ENCODE measurements at places on chromosomes 16 and 17.

DNA sequence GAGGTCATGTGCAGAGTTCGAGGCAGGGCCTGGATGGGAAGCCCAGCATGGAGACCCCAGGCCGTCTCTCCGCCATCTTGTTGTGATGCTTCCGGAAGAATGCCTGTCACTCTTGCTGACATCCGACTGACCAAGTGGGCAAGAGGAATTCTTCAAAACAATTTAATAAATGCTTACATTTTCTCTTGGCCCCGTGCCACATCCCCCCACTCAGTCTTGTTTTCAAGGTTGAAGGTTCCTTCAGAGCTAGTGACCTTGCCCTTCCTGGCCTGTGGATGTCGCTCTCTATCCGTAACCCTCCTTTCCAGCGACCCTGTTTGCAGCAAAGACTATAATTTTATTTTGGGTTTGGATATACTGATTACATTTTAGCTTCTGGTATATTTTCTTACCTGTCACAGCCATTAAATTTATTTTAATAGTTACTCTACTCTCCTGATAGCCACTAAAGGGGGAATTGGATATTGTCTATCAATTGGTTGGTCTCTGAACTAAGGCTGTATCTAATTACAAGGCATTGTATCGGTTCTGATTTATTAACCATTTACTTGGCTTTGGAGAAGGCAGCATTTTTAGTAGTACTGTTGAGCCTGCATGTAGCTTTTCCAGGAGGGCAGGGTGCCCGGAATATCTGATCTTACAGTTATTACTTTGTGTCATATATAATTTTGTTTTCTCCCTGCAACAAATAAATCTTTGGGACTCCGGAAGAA lies 264.5 kb downstream of the WWOX start:
- no peak for DNase-seq

DNA sequence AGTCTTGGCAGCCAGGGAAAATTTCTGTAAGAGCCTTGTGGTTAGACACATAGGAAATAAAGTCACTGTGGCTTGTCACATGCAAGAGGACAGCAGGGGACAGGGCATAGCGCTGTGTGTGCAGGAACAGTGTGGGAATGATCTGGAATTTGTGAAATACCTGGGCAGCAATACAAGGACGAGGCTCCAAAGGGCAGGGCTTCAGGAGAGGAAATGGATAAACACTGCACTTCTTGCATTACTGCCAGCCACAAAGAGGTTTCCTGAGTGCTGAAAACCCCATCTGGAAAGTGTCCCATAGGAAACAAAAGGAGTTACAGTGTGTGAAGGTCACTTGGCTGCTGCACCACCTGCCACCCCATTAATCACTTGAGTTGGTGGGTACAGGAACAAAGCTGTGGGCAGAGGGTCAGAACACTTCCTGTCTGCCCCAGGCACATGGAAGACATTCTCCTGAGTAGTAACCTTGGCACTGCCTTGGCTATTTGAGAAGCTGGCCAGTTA lies 12.1 kb upstream of the HP start:
- DNase-seq = peak; percentile 50

GRCh38 chr17:18241229-18241871 lies 15.9 kb downstream of the LLGL1 start:
- no peak for DNase-seq

DNA sequence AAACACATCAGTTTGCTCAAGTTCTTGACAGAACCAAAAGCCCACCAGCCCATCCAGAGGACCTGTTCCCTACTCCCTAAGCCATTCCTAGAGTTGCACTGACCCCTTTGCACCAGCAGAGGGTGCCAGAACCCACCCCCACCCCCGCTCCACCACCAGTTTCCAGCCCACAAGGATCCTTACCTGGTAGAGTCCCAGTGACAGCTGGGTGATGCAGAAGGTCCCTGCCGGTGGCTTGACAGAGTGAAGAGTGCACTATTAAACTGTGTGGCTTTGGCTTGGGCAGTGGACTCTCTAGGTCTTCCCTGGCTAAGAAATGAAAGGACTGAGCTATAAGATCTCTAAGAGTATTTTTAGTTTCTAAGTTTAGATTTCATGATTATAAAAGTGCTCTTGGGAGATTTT lies 73.3 kb upstream of the MTMR4 start:
- peak; percentile 77 for DNase-seq

- DNase-seq = no peak
Measured at GRCh38 chr16:86773354-86773715, 195.0 kb downstream of the FOXL1 start.

- no peak for DNase-seq
Measured at GRCh38 chr16:65667011-65667578, 545.2 kb upstream of the CDH11 start.

DNA sequence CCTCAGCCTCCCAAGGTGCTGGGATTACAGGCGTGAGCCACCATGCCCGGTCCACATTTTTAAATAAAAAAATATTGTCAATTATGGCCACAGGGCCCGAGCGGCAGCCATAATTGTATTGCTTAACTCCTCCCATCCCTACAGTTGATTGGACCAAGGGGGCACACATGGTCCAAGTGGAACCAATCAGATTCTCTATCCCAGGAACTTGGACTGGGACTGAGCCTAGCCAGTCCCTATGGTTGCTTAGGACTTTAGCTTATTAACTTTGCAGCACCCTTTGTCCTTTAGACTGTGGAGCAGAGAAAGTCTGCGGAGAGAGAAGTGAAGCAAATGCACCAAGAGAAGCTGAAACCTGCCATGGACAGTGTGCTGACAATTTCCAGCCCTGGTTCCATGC lies 5.5 kb upstream of the RDM1 start:
- no peak for DNase-seq

- DNase-seq = no peak
Measured at GRCh38 chr16:73390936-73391335, 343.0 kb upstream of the ZFHX3 start.

DNA sequence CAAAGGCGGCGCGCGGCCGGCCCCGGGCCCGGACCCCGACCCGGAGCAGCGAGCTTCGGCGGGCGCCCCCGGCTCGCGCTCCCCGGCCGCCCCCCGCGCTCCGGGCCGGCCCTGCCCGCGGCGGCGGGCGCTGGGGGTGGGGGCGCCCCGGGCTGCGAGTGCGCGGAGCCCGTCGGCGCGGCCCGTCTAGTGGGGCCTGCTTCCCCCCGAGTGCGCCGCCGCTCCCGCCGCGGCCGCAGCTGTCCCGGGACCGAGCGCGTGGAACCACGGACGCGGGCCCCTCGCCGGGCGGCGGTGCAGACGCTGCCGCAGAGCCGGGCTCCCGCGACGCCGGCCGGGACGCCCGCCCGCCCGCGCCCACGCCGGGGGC lies 308 bp downstream of the ADCY9 start:
- DNase-seq = no peak

DNA sequence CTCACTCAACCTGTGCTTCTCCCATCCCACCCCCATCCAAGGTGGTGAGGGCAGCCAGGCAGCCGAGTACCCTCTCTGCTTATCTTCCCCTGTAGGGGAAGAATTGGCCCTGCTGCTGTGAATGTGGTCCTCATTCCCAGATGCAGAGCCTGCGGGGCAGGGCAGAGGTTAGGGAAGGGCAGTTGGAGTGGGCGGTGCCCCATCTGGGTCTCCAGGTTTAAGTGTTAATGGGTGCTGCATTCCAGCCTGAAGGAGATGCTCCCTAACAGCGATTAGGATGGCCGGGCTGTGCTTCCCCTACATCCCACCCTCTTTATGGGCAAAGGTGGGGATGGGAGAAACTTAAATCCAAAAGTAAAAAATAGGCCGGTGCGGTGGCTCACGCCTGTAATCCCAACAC lies 12.1 kb downstream of the TMEM95 start:
- no peak for DNase-seq
